Smooth muscle cell of trachea (primary cell): ENCODE measurements at places on chromosomes 13 and 19. TPM values are rescaled to one million over a fixed set of nuclear protein-coding genes. Genes with fewer than 3 reads are reported as not detected.

PPP6R1 gene
- 33.6 and 48.0 TPM in 2 replicates for total RNA-seq

IGFL2 gene
- not detected in 2 replicates for total RNA-seq

ATP1A3 gene
- total RNA-seq: under 0.01 and 0.15 TPM in 2 replicates

OR7E24 gene
- not detected in 2 replicates for total RNA-seq

GTF3A gene
- total RNA-seq: 92.5 and 135 TPM in 2 replicates
